ENCODE measurements at places on chromosomes 12 and 14.

DNA sequence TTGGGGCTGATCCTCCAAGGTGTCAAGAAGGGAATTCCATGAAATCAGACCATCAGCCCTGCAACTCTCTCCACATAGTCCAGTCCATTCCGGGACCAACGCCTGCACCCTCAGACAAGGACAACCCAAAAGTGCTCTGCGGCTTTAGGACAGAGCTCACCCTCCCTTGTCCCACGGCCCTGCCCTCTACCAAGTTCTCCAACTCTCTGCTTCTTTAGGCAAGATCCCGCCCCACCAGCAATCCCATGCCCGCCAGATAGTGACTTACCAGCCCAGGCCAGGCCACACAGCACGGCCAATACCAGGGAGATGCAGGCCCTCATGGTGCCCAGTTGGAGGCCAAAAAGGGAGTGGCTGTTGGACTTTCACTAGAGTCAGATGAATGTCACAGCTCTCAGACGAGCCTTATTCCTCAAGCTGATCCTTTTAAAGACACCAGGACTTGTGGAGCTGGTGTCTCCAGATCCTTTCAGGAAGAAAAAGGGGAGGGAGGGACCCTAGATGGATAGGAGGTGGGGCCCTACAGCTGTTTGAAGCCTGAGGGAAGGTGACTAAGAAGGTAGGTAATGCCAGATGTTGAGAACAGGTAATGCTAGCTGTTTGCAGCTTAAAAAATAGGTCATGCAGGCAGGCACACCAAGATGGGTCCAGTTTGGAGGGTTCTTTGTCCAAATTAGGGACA, at the start of gene ENDOU:
ENDOU (minus strand) TSS at position 400 of the 682 bp plus-strand sequence; CDS start at position 323, 77 bp downstream.
- DNase-seq, result no peak

GRCh38 chr12:54879579-54879978, 25.3 kb downstream of the MUCL1 start:
- no peak for DNase-seq

GRCh38 chr14:59022144-59022543, 166.3 kb upstream of the DAAM1 start:
- no peak for DNase-seq

GRCh38 chr14:99717682-99718013, 33.5 kb downstream of the CYP46A1 start:
- no peak for DNase-seq
